ENCODE measurements at places on chromosomes 1 and 21. TPM values are rescaled to one million over a fixed set of nuclear protein-coding genes. Genes with fewer than 3 reads are reported as not detected.

RAD54L gene
- total RNA-seq: 2.9 TPM

NCF2 gene
- 86.1 TPM for total RNA-seq

ANKRD65 gene
- 1.4 TPM for total RNA-seq

GRCh38 chr1:61320575-61320974, 238.2 kb downstream of the NFIA start:
- DNase-seq: no peak

All from kidney epithelial cell (primary cell).